ENCODE measurements at places on chromosomes 4 and X. TPM values are rescaled to one million over a fixed set of nuclear protein-coding genes. Genes with fewer than 3 reads are reported as not detected.

The ITIH6 gene
- not detected for total RNA-seq

The GSTCD gene
- total RNA-seq = 6.7 TPM

The UGT2B17 gene
- total RNA-seq = not detected

The RBMXL3 gene
- total RNA-seq = not detected

The BEX1 gene
- total RNA-seq = not detected

The COQ2 gene
- total RNA-seq = 17.8 TPM

The SLC4A4 gene
- total RNA-seq = 2.8 TPM

The SPANXA2 gene
- 0.22 TPM for total RNA-seq

The EMCN gene
- not detected for total RNA-seq

The RASL11B gene
- 0.07 TPM for total RNA-seq

The EPHA5 gene
- total RNA-seq = 0.62 TPM

The TLL1 gene
- total RNA-seq = 0.30 TPM

The EDA gene
- 0.60 TPM for total RNA-seq

The ATP1B4 gene
- total RNA-seq = not detected

The MAGEA12 gene
- not detected for total RNA-seq

The SPATA4 gene
- total RNA-seq = not detected

The MAML3 gene
- total RNA-seq = 11.9 TPM

The CFI gene
- 0.75 TPM for total RNA-seq

The KLKB1 gene
- not detected for total RNA-seq

The LANCL3 gene
- total RNA-seq = not detected

The CT47A7 gene
- total RNA-seq = not detected

The LRIT3 gene
- total RNA-seq = not detected

The ZAR1 gene
- total RNA-seq = not detected

The XAGE2 gene
- not detected for total RNA-seq

The AKAP14 gene
- total RNA-seq = not detected

The GAGE12H gene
- not detected for total RNA-seq

The AMER1 gene
- 2.7 TPM for total RNA-seq

The SPANXN4 gene
- not detected for total RNA-seq

All from A549 treated with RU486 at 1 μM for 4 hours (cell line).